ENCODE measurements at places on chromosomes 6 and 20.

- no peak for DNase-seq
These were observed 84.0 kb downstream of the LRRC1 start for GRCh38 chr6:53878808-53879207.

DNA sequence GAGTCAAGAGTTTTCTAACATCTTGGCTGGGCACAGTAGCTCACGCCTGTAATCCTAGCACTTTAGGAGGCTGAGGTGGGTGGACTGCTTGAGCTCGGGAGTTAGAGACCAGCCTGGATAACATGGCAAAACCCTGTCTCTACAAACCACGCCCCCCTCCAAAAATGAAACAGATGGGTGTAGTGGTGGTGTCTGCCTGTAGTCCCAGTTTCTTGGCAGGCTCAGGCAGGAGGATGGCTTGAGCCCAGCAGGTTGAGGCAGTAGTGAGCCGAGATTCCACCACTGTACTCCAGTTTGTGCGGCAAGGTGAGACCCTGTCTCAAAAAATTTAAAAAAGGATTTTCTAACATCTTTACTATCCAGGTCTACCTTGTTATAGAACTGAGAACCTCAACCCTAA, 22.0 kb downstream of the FAM8A1 start:
- DNase-seq = no peak

DNA sequence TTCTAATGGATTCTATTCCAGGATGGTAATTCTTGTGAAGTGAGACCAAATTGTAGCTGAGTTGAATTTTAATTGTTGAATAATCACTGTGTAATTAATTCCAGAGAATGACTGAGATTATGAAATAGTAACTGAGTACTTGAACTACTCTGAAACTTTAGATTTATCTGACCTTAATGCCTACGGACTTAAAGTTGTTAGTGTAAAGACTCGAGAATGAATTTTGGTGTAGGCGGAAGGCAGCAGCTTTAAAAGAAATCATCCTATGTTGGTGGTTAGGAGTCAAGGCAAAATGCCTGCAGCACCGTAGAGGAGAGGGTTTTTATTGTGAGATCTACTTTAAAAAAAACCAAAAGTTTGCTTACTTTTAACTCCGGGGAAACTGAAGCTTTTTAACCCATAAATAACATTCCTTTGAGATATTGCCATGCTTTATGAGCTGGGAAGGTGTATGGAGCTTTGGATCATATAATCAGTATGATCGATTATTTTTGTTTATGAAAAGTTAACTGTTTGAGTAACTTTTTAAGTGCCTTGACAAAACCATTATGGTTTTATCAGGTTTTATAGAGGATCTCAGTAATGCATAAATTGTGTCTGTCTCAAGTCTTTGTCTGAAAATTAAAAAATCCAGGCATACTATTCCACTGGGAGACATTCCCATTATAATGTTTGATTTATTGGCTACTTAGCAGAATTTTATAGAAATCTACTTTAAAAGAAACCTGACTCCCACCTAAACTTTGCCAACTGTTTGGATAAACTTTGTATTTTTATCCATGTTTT, 46.1 kb downstream of the MYO6 start:
- no peak for DNase-seq

- DNase-seq = peak; percentile 42
These were observed 85.1 kb upstream of the PTPN1 start for GRCh38 chr20:50425076-50425475.

DNA sequence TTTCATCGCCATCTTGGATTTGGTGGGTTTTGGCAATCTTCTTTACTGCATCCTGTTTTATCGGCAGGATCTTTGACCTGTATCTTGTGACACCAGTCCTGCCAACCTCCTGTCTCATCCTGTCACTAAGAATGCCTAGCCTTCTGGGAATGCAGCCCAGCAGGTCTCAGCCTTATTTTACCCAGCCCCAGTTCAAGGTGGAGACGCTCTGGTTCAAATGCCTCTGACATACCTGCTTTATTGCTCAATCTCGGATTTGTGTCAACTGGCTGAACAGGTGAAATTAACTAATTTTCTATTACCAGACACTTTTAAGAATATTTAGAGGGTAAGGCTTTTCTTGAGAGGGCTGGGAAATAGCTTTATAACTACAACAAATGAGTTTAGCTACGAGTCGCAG, 102.5 kb downstream of the SASH1 start:
- DNase-seq = no peak

GRCh38 chr6:82248273-82248735, 760 bp upstream of the IBTK start:
- peak; percentile 49 for DNase-seq

DNA sequence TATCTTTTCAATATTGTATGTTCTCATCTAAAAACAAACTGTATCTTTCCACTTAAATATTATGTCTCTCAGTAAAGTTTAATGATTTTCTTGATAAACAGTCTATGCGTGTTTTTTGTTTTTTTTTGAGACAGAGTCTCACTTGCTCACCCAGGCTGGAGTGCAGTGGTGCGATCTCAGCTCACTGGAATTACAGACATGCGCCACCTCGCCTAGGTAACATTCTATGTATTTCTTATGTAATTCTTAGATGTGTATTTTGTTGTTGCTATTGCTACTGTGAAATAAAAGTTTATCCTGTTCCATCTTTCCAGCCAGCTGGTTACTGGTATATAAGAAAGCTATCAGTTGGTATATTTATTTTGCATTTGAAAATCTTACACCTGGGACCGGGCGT, 29.4 kb downstream of the ABHD12 start:
- DNase-seq = no peak
